ENCODE measurements at places on chromosomes 2 and 18.

DNA sequence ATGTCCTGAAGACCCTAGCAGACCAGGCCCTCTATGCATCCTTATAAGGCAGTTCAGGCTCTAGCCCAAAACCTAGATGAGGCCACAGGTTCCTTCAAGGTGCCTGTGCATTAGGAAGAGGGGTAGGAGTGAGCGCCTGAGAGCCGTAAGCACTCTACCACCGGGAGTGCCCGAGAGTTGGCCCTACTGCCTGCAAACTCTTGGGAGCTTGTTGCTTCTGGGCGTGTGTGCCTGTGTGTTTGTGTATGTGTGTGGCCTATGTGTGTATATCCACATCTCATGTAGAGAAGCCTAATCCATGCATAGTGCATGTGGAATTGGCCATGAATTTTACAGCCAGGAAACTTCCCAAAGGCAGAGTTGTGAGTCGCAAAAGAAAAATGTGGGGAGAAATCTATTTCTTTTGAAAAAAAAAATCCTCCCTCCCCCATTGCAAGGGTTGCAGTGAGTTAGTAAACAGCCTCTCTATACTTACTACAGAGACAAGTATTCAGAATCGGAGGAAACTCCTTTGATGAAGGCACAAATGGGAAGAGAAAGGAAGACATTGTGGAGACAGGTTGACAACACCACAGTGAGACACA is 96.8 kb downstream of the ADD2 start:
- no peak for DNase-seq

DNA sequence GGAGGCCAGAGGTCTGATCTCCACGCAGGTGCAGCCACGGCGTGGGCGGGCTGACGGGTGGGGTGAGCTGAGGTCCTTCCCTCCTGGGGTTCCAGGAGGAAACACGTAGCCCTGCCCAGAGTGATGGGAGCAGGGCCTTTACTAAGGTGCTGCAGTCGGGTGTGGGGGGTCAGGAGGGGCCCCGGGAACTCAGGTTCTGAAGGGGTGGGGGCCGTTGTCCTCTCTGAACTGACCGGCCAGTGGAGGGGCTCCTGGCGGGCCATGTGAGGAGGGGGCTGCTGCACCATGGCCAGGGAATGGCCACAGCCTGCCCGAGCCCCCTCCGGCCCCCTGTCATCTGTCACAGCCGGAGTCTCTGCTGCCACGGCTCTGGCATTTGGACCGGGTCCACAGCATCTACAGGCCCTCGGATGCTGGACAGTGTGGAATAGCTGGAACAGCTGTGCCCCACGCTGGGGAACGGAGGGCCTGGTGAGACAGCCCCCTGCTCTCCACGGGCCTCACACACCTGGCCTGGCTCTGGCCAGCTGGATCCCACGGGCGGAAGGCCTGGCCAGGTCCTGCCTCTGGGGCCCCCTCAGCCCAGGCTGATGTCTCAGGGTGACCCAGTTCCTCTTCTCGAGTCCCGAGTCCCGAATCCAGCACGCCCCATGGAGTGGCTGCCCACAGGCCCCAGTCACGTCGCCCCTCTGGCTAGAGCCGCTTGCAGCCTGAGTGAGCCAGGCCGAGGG is 145.6 kb upstream of the GPC1 start:
- no peak for DNase-seq

DNA sequence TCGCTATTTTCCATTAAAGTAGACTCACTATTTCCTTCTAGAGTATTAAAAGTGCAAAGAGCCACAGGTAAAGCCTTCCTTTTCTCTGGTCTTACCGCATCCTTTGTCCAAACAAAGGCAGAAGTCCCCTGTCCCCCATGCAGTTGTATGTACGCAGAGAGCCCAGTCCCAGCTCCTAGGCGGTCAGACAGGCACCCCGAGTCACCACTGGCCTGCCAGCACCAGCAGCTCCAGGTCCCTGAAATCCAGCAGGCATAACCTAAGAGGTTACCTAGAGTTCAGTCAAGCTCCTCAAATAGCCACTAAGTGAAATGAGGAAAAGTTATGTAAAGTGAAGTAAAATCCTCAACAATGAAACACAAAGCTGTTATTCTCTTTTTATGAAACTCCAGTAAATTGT is 60.4 kb upstream of the TWIST2 start:
- DNase-seq, result no peak

DNA sequence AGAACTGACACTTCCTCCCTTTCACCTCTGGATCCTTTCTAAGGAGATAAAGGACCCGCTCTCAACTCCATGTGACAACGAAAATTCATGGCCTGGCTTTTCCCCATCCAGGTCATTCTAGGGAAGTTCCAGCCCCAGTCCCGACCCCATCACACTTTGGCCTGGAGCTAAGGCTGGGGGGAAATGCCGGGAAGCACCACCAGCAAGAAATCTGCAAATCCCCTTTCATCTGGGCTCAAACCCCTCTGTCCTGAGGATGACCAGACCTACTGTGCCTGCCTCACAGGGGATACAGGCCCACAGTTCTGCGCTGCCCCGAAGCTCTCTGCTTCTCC is 1.3 kb downstream of the SIX2 start:
- DNase-seq, result no peak

- no peak for DNase-seq
These were observed 131.0 kb downstream of the SNTG2 start for GRCh38 chr2:1081451-1082225.

GRCh38 chr2:168649105-168649504 is 153.3 kb upstream of the NOSTRIN start:
- no peak for DNase-seq

DNA sequence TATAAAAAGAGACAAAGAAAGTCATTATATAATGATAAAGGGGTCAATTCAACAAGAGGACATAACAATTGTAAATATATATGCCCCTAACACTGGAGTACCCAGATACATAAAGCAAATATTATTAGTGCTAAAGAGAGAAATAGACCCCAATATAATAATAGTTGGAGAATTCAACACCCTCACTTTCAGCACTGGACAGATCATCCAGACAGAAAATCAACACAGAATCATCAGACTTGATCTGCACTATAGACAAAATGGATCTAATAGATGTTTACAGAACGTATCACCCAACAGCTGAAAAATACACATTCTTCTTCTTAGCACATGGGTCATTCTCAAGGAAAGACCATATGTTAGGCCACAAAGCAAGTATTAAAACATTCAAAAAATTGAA is 31.7 kb downstream of the CLHC1 start:
- no peak for DNase-seq

GRCh38 chr2:168138901-168139300 is 108.5 kb downstream of the STK39 start:
- DNase-seq, result no peak

DNA sequence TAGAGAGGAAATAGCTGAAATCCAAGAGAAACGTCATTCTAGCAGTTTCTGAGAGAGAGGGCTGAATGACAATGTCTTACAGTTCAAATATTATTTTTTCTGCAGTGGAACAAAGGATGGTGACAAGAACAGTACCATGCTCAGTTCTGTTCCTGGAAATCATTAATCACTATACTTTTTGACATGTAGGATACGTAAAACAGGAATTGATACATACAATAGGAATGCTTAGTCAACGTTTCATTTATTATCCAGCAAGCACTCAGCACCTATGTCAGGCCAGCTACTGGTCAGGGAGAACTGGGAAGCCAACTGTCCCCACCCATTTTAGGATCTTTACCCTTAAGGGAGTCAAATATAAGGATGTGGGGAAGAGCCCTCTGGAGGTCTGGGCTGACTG is 114.7 kb downstream of the DHRS9 start:
- DNase-seq, result no peak

- no peak for DNase-seq
These were observed 157.9 kb downstream of the LRRC30 start for GRCh38 chr18:7388741-7389140.

DNA sequence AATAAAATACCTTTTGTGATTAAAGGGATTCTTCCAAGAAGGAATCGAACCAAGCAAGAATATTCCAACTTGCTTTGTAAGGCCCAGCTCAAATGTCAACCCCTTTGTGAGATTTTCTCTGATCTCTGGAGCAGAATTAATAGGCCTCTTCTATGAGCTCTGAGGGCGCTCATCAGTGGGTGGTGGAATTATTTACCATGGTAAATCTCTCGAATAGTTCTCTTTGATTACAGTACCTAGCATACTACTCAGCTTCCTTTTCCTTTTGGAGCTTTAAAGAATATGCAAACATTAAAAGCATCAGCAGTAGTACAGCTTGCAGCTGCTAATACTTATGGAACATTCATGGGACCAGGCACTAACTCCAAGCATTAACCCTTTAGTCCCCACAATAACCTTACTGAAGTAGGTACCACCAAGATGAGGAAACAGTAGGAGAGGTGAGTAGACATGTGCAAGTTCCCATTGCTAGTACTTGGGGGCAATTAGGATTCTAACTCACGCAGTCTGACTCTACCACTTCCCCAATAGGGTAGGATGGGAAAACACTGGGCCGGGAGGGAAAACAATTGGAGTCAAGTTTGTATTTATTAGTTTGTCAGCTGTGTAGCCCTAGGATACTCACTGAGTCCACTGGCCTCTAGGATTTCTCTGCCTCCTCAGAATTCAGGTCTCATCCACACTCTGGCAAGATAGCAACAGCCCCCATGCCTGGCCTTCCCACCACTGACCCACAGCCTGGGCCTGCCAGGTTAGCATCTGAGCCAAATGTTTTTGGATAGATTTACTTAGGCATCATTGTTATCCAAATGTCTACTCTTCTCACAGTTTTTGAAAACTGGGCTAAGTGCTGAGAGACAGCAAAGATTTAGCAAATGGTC is 21.7 kb downstream of the ADD2 start:
- DNase-seq, result no peak

DNA sequence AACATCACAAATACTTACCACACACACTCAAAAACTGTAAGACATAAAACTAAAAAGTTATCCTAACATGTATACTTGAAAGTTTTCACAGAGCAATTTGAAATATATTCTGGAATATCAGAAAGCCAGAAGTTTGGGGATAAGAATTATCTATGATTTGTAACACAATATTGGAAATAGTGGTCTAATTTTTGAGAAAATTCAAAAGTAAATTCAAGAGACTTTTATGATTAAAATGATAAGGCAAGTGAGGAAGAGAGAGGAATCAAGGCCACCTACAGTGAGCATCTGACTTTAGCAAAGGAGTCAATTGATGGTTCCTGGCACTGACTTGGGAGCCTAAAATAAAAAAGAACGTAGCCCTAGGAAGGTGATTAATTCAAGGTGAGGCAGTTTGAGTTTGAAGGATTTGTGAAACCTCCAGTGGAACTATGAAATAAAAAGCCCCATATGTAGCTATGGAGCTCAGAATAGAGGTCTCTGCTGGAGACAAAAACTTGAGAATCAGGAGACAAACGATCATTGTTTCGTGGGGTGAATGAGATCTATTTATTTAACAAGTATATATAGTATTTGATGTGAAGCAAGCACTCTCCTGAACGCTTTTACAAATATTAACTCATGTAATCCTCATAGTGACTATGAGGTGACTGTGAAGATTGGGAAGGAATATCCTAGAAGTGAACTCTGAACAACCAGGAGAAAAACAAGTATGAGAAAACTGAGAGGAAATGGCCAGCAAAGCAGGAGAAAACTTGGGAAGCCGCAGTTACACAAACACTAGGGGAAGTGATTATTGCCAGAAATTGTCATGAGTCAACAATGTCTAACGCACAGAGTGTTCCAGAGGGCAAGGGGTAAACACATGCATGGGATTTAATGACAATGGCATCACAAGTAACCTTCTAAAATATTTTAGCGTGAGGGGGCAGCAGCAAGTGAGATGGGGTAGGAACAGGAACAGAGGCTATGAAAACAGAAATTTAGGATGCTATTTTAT is 12.8 kb downstream of the TFPI start:
- peak; percentile 74 for DNase-seq

GRCh38 chr2:3712831-3713503 is 9.6 kb downstream of the DCDC2C start:
- no peak for DNase-seq

GRCh38 chr2:37414470-37414949 is 70.1 kb downstream of the QPCT start:
- peak; percentile 90 for DNase-seq

GRCh38 chr2:26978061-26978596 is 7.7 kb downstream of the MAPRE3 start:
- no peak for DNase-seq

- no peak for DNase-seq
These were observed 132.9 kb downstream of the SETBP1 start for GRCh38 chr18:44813586-44813985.

DNA sequence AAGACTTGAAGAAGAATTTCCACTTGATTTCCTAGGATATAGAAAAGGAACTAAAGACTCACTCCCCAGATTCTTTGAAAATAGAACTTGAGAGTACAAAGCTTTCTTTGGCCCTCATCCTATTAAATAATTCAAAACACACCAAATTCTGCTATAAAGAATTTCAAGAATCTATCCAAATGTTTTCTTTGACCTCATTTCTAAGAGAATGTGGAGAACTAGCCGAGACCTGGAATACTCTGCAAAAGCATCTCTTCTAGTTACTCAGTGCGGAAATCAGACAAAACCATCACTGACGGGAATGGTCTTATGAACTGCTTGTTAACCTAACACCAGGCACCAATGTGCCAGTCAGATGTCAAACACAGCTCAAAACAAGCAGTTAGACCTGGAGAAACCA is 44.2 kb upstream of the ARL5A start:
- no peak for DNase-seq

DNA sequence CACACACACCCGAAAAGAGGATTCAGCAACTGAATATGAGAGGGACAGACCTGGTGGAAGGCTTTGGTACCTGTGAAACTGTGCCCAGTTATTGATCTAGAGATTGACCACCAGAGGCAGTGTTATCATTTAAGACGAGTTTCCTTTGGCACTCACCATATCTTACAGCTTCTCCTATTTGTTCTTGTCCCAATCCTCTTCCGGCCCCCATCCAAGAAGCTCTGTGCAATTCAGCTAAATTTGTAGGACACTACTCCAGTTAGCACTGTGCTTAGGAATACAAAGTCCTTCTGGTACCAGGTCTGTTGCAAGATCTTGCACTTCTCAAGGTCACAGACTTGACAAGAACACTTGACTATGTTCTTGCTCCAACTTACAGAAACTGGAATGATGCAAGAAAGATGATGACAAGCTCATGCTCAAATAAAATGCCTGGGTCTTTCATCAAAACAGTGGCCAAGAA is 177.7 kb downstream of the TMEM247 start:
- DNase-seq, result peak; percentile 76

- peak; percentile 84 for DNase-seq
These were observed at the start of gene FSIP2 for GRCh38 chr2:185738679-185739472. Gene FSIP2, plus strand, starts transcription at chr2:185738804. Its CDS starts 91 bp downstream, at chr2:185738895.

DNA sequence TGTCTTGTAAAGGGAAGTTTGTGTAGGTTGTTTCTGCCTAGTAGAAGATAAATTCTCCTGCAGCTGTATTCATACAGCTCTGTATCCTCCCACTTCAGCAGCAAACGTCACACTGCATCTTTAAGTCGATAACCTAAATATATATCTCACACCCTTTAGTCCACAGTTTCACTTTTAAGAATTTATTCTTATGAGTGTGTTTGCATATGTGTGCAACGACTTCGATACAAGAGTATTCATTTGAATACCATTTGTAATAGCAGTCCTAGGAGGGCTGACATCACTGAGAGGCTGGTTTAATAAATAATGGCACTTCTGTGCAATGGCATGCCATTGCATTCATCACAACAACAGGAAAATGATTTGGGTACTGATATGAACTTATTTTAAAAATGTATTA is 63.8 kb upstream of the MSH6 start:
- DNase-seq, result no peak

Measured in SK-MEL-5 (cell line).